Left ventricle myocardium inferior (tissue), 1 donor: ENCODE measurements at places on chromosomes 4 and X.

GRCh38 chr4:14392378-14392777, 609.9 kb upstream of the CPEB2 start:
- H3K4me3 ChIP-seq: no peak overlapping the region
- H3K27me3 ChIP-seq: no peaks in the 10 kb centered on the region
- H3K27ac ChIP-seq: no peak overlapping the region
- no peaks in the 10 kb centered on the region for H3K36me3 ChIP-seq

- no peak overlapping the region for H3K27ac ChIP-seq
- no peak overlapping the region for H3K4me3 ChIP-seq
- no peaks in the 10 kb centered on the region for H3K4me1 ChIP-seq
- DNase-seq: no peak
These were observed 534.5 kb downstream of the GLUD2 start for GRCh38 chrX:121581885-121582284.

- H3K27me3 ChIP-seq: no peaks in the 10 kb centered on the region
- H3K4me3 ChIP-seq: no peak overlapping the region
- DNase-seq: no peak
- H3K4me1 ChIP-seq: peaks cover 20% of the 10 kb centered on the region
These were observed 646.0 kb upstream of the PITX2 start for GRCh38 chr4:111268769-111269414.

- H3K27ac ChIP-seq: peak overlapping the region; percentile 74
- no peaks in the 10 kb centered on the region for H3K36me3 ChIP-seq
- peaks cover 4% of the 10 kb centered on the region for H3K4me1 ChIP-seq
- DNase-seq: no peak
These were observed 63.7 kb downstream of the SPCS3 start for GRCh38 chr4:176383273-176384077.

GRCh38 chr4:183249854-183250253, 70.2 kb downstream of the CLDN22 start:
- no peak overlapping the region for H3K27ac ChIP-seq
- no peak overlapping the region for H3K4me3 ChIP-seq
- no peak for DNase-seq

- H3K27me3 ChIP-seq: no peaks in the 10 kb centered on the region
- no peak overlapping the region for H3K4me3 ChIP-seq
- no peak overlapping the region for H3K27ac ChIP-seq
- H3K36me3 ChIP-seq: no peaks in the 10 kb centered on the region
- H3K4me1 ChIP-seq: no peaks in the 10 kb centered on the region
These were observed 17.6 kb upstream of the LCORL start for GRCh38 chr4:18039113-18039512.

- no peak overlapping the region for H3K4me3 ChIP-seq
- H3K27me3 ChIP-seq: no peaks in the 10 kb centered on the region
- no peak overlapping the region for H3K27ac ChIP-seq
- H3K36me3 ChIP-seq: no peaks in the 10 kb centered on the region
- DNase-seq: no peak
These were observed 149.7 kb downstream of the RRAGB start for GRCh38 chrX:55867181-55867651.
